MCF 10A (cell line): ENCODE measurements at places on chromosomes 16 and 17. TPM values are rescaled to one million over a fixed set of nuclear protein-coding genes. Genes with fewer than 3 reads are reported as not detected.

- H3K4me3 ChIP-seq = no peak overlapping the region
- no peak overlapping the region for H3K27ac ChIP-seq
- no peak for DNase-seq
- no peaks in the 10 kb centered on the region for H3K27me3 ChIP-seq
- no peaks in the 10 kb centered on the region for H3K4me1 ChIP-seq
Observed at GRCh38 chr17:74815067-74815466, 38.9 kb upstream of the NAT9 start.

- H3K27me3 ChIP-seq = peaks cover 8% of the 10 kb centered on the region
- H3K4me1 ChIP-seq = peaks cover 5% of the 10 kb centered on the region
- no peaks in the 10 kb centered on the region for H3K36me3 ChIP-seq
- H3K4me3 ChIP-seq = no peak overlapping the region
Observed at GRCh38 chr16:27449434-27450195, 47.6 kb downstream of the IL21R start.

DNA sequence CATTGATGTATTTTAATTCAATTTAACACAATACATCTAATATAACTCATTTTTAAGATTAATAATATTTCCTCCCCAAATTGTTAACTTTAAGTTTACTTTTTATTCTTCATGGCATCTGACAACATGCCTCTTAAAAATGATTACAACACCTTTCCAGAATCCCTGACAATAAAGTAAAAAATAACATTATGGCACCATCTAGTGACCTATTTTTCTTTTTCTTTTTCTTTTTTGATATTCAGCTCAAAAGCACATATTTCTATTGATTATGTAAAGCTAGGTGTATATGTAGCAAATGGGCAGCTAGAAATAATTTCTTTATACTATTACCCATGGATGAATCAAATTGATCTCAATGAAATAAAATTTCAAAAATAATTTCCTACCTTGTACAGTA lies 834.3 kb upstream of the CDH8 start:
- no peak for DNase-seq
- H3K27ac ChIP-seq = no peak overlapping the region
- peaks cover 10% of the 10 kb centered on the region for H3K27me3 ChIP-seq
- H3K36me3 ChIP-seq = no peaks in the 10 kb centered on the region

TBC1D3I gene
- total RNA-seq = 0.96 and 1.1 TPM in 2 replicates

DNA sequence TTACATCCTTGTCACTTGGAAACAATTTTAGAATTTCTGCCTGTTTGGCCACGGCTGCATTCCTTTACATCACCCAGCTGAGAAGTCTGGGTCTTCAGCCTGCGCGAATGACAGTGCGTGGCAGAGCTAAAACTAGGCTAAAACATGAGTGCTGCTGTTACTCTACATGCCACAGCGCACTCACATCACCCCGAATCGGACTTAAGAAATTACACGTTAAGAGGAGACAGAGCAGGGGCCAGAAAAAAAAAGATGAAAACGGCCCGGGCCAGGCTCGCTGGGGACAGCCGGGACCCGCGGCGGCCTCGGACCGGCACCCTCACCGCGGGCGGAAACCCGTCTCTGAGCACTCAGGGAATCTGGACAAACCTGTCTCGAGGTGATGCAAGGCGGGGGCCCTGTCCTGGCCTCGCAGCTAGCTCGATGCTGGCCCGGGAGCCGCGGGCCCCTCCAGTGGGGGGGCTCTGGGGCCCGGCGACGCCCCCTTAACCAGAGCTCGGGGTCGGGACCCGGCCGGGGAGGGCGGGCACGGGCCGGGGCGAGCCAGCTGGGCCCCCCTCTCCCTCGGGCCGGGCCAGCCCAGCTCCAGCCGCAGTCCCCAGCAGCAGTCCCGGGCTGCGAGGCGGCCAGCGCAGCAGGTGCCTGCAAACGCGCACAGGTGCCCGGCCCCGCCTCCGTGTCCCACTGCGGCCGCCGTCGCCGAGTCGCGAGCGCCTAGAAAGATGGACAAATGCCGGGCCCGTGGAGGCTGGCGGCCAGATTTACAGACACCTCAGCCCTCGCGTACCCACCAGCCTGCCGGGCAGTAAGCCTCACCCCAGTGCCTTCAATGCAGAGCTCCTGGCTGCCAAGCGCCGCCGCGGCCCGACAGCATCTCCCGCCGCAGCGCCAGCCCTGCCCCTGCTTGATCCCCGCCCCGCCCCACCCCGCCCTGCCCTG lies at the start of gene AKTIP:
Gene AKTIP (minus strand): TSS at position 879 of the 939 bp plus-strand sequence. CDS start 2,950 bp downstream, outside the sequence.
- peaks cover 23% of the 10 kb centered on the region for H3K4me1 ChIP-seq
- H3K27ac ChIP-seq = peak within 1 kb of the TSS; percentile 88
- peaks cover 17% of the 10 kb centered on the region for H3K36me3 ChIP-seq
- peak within 1 kb of the TSS; percentile 70 for H3K4me3 ChIP-seq
- DNase-seq = no peak
- H3K27me3 ChIP-seq = no peaks in the 10 kb centered on the region

AATK gene
- total RNA-seq = 0.59 and 1.4 TPM in 2 replicates

GFER gene
- total RNA-seq = 34.6 and 40.8 TPM in 2 replicates

DNA sequence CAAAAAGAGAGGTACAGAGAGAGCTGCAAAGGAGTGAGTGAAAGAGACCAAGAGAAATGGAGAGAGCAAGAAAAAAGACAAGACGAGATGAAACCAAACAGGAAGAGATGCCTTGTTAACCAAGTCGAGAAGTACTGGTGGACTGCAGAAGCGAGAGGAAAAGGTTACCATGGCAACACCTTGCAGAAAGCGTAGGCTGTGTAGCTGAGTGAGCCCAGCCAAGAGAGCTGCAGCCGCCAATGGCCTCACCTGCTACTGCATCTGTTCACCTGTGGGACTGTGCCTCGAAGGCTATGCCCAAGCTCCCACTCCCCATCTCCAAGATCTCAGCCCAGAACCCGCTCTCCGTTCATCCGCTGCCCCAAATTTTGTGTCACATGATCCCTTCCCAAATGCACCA lies 161.3 kb downstream of the SLC39A11 start:
- no peak for DNase-seq
- no peak overlapping the region for H3K4me3 ChIP-seq
- H3K4me1 ChIP-seq = no peaks in the 10 kb centered on the region
- H3K27me3 ChIP-seq = no peaks in the 10 kb centered on the region
- H3K36me3 ChIP-seq = no peaks in the 10 kb centered on the region
- H3K27ac ChIP-seq = no peak overlapping the region

- H3K36me3 ChIP-seq = no peaks in the 10 kb centered on the region
- H3K27ac ChIP-seq = no peak overlapping the region
- DNase-seq = no peak
- no peak overlapping the region for H3K4me3 ChIP-seq
Observed at GRCh38 chr17:36680701-36681202, 79.4 kb downstream of the MRM1 start.

GRCh38 chr17:32783602-32784001 lies 93.3 kb downstream of the MYO1D start:
- no peaks in the 10 kb centered on the region for H3K27me3 ChIP-seq
- H3K4me1 ChIP-seq = peaks cover 5% of the 10 kb centered on the region
- H3K4me3 ChIP-seq = no peak overlapping the region
- peak overlapping the region; percentile 73 for H3K27ac ChIP-seq

PEX12 gene
- total RNA-seq = 5.8 and 6.8 TPM in 2 replicates

DNA sequence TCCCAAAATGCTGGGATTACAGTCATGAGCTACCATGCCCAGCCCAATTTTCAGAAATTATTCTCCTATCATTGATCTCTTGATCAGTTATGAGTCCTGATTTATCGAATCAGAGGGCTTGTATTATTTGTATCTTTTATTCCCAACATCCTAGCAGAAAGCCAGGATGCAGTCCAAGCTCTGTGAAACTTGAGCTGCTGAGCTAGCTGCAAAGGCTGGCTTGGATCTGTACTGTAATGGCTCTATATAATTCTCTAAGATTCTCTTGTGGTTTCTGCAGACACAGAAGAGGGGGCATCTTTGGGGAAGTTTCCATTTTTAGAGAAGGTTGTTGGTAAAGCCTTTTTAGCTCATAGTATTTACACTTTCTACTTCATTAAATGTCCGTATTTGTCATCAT lies 227.1 kb downstream of the MAP2K4 start:
- H3K27ac ChIP-seq = no peak overlapping the region
- H3K4me3 ChIP-seq = no peak overlapping the region
- DNase-seq = no peak
- no peaks in the 10 kb centered on the region for H3K36me3 ChIP-seq

GRCh38 chr17:36616061-36617029 lies 15.0 kb downstream of the MRM1 start:
- peaks cover 6% of the 10 kb centered on the region for H3K4me1 ChIP-seq
- H3K27ac ChIP-seq = no peak overlapping the region
- peaks cover 13% of the 10 kb centered on the region for H3K27me3 ChIP-seq
- H3K36me3 ChIP-seq = no peaks in the 10 kb centered on the region
- H3K4me3 ChIP-seq = no peak overlapping the region
- DNase-seq = no peak

DNA sequence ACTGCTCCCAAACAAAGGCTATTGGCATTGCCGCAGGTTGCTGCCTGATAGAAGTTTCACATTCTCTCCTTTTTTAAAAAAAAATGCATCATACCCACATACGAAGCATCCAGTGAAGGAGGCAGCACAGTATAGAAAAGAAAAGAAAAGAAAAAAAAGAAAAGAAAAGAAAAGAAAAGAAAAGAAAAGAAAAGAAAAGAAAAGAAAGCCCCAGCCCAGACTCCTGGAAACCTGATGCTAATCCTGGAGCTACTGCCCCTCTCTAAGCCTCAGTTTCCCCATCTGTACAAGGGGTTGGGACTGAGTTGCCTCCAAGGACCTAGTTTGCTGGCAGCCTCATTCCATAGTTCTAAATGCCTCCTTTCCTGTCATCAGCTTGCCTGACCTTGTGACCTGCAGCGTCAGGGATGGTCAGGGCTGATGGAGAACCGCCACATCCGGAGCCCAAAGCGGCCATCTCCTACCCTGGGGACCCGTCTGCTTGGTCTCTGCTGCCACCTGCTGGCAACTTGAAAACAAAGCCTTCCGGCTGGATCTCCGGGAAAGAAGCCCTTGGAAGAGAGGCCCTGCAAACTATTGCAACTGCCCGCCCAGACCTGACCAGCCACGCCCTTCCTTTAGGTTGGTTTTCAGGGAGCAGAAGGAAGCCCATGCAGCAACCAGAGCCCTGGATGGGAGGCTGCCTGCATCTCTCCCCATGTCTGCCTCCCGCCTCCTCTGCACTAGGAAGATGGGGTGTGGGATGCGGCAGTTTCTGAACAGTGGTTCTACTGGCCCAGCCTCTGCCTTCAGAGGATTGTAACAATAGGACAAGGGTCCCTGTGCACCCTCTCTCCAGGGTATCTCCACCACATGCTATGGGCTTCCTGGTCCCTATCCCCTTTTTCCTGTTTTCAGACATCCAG lies 13.0 kb downstream of the AIPL1 start:
- H3K4me3 ChIP-seq = no peak overlapping the region
- H3K27ac ChIP-seq = no peak overlapping the region
- H3K4me1 ChIP-seq = no peaks in the 10 kb centered on the region
- H3K27me3 ChIP-seq = no peaks in the 10 kb centered on the region
- DNase-seq = peak; percentile 83
- no peaks in the 10 kb centered on the region for H3K36me3 ChIP-seq

DNA sequence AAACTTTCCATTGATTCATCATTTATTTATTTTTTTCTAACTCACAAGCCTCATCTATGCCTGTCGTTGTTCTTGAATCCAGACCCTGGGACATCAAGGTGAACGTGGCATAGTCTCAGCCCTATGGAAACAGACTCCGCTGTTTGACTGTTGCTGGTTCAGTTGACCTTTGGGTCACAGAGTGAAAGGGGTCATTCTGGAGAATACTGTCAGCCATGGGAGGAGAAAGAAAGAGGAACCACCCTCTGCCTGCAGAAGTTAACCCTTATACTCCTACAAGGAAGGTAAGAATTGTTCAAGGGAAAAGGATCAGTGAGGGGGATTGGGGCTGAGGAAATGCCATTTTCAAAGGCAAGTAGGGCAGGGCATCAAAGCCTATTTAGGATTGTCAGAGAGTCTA lies 387.6 kb upstream of the MAF start:
- no peaks in the 10 kb centered on the region for H3K27me3 ChIP-seq
- H3K36me3 ChIP-seq = no peaks in the 10 kb centered on the region
- H3K27ac ChIP-seq = no peak overlapping the region
- DNase-seq = no peak
- H3K4me3 ChIP-seq = no peak overlapping the region

- H3K4me1 ChIP-seq = no peaks in the 10 kb centered on the region
- no peak overlapping the region for H3K27ac ChIP-seq
- no peaks in the 10 kb centered on the region for H3K27me3 ChIP-seq
- no peak overlapping the region for H3K4me3 ChIP-seq
- peaks cover 17% of the 10 kb centered on the region for H3K36me3 ChIP-seq
Observed at GRCh38 chr16:4646773-4647643, 22.4 kb downstream of the MGRN1 start.

DNA sequence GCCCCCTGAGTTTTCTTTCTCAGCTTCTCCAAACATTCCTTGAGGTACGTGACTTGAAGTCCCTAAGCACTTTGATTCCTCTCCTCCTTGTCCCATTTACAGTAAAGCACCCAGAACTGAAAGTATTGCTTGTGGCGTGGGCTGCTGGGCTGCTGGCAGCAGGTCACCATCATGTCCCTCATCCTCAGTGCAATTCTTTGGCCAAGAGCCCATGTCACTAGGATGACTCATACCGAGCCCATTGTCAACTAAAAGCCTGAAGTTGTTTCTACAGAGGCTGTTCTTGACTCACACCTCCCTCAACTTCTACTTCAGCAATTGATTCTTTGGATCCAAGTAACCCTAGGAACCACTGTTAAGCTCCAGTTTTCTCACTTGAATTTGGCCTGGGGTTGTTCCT lies 54.3 kb downstream of the KPNA2 start:
- peak; percentile 52 for DNase-seq
- H3K4me3 ChIP-seq = no peak overlapping the region
- H3K36me3 ChIP-seq = no peaks in the 10 kb centered on the region

- H3K27me3 ChIP-seq = no peaks in the 10 kb centered on the region
- peak overlapping the region; percentile 15 for H3K27ac ChIP-seq
- no peaks in the 10 kb centered on the region for H3K4me1 ChIP-seq
- peak; percentile 20 for DNase-seq
- peaks cover 49% of the 10 kb centered on the region for H3K36me3 ChIP-seq
- H3K4me3 ChIP-seq = no peak overlapping the region
Observed at GRCh38 chr16:23670137-23670776, 8.4 kb upstream of the PLK1 start.

DNA sequence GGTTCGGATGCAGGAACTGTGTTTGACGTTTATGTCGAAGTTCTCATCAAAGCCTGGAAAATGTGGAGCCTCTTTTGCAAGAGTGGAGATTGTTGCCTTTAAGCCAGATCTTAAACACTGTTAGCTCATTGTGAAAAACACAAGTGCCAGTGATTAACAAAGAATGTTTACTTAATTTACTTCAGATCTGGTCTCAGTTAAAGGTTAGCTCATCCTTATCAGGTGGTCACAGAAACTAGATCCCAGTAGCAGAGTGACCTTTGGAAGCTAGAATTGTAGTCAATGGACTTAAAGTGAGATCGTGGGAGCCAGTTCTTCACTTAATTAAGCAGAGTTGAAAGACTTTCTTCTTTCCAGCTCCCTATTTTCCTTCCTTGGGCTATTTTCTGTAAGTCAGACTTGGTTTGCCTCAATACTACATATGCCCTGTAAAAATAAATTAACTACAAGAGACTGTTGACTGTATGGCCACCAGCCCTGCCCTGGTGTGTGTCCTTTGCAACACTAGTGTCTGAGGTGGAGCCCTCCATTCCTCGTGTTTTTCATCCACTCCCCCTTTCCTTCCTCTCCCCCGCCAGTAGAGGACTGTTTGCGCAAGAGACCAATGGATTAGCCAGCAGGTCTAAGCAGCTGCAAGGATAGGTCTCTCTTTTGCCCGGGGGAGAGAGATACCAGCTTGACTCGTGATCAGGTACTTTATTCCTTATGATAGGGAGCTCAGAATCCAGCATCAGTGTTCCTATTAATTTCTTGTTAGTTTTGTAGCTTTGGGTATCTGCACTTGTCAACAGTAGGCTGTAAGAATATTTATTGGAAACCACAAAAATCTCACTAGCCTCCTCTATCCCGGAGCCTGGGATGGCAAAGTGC lies 20.2 kb downstream of the FBXO39 start:
- no peaks in the 10 kb centered on the region for H3K27me3 ChIP-seq
- H3K4me1 ChIP-seq = no peaks in the 10 kb centered on the region
- no peak overlapping the region for H3K27ac ChIP-seq
- H3K4me3 ChIP-seq = no peak overlapping the region
- peak; percentile 20 for DNase-seq
- no peaks in the 10 kb centered on the region for H3K36me3 ChIP-seq
